Esophagus squamous epithelium (tissue), 5 donors: ENCODE measurements at places on chromosomes 2 and 18.

DNA sequence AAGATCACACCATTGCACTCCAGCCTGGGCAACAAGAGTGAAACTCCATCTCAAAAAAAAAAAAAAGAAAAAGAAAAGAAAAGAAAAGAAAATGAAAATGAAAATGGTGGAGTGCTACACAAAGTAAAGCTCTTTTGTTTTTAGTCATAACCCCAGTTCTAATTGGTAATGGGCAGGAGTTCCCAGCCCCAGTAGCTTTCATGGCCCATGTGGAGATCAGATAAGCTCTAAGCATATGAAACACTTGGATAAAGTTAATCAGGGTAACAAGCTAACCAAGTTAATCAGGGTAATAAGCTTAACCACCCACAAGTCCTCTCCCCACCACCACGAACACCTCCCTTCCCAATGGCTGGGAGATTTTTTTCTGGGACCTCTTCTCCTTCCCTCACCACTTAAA is 240.8 kb downstream of the BCL11A start:
- H3K36me3 ChIP-seq, result no peaks in the 10 kb centered on the region
- H3K4me3 ChIP-seq, result no peak overlapping the region
- H3K4me1 ChIP-seq, result no peaks in the 10 kb centered on the region
- no peaks in the 10 kb centered on the region for H3K27me3 ChIP-seq

DNA sequence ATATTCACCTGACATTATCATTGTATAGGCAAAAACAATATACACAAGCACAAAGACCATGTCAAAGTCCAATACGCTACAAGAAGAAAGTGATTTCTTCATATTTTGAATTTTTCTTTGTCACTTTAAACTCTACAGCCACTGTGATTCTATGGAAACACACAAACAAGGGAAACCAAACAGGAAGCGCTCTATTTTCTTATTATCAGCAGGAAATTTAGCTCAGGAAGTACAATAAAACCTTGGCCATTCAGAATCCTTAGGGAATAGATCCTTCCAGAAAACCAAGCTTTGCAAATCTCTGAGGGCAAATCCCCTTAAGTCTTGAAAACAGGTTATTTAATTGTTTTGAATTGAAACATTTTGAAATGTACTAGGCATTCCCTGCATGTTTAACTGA is 336.2 kb downstream of the EPHA4 start:
- no peak for DNase-seq
- no peaks in the 10 kb centered on the region for H3K4me1 ChIP-seq
- H3K36me3 ChIP-seq, result no peaks in the 10 kb centered on the region
- H3K4me3 ChIP-seq, result no peak overlapping the region
- H3K27me3 ChIP-seq, result no peaks in the 10 kb centered on the region
- peak overlapping the region; percentile 23 for H3K27ac ChIP-seq

DNA sequence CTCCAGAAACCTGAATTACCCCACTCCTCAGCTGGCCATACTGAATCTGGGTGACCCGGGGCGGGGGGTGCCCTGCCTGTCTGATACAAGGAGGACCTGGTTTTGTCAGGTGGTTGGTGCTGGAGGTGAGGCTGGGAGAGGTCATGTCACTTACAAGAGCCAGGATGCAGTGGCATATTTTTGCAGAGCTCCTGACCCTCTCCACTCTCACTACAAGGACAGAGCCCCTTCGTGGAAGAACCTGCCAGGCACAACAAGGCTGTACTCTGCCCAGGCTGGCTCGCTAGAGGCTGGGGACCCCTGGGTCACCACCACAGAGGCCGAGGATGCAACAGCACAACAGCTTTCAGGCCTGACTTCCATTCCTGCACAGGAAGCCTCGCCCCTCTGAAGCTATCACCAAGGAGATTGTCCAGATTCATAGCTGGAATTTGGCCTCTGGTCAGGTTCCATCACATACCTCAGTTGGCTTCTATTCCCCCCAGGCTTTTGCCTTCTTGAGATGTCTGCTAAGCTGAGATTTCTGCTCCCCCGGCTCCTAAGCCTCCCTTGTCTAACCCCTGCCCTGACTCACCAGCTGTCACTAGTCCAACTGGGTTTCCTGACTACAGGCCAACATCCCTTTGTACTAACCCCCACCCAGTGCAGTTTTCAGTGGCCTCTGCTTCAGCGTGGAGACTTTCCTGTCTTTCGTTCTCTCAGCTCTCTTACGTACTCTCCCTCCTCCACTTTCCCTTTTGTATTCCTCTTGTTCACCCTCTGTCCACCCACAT is 132.5 kb upstream of the EPAS1 start:
- H3K27me3 ChIP-seq, result no peaks in the 10 kb centered on the region
- DNase-seq, result no peak
- H3K4me1 ChIP-seq, result peaks cover 12% of the 10 kb centered on the region
- peak overlapping the region; percentile 78 for H3K27ac ChIP-seq
- H3K36me3 ChIP-seq, result peaks cover 16% of the 10 kb centered on the region
- no peak overlapping the region for H3K4me3 ChIP-seq

DNA sequence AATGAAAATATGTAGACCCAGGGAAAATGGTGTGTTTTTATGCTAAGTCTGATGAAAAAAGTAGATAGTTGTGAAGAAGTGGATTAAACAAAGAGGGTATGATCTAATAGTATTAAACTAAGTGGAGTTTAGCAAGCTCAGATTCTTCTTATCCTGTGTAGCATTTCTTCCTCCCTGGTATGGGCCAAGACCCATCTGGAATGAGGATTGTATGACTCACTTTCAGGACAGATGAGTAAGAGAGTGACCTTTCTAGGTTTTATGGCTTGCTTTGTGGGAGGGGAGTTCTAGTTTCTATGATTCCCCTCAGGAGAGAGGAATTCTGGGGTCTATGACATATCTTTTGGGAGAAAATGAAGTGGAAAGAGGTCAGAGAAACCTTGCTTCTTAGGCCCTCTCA is 550.1 kb downstream of the SPAG16 start:
- H3K4me3 ChIP-seq, result no peak overlapping the region
- no peak for DNase-seq
- no peak overlapping the region for H3K27ac ChIP-seq
- no peaks in the 10 kb centered on the region for H3K36me3 ChIP-seq

DNA sequence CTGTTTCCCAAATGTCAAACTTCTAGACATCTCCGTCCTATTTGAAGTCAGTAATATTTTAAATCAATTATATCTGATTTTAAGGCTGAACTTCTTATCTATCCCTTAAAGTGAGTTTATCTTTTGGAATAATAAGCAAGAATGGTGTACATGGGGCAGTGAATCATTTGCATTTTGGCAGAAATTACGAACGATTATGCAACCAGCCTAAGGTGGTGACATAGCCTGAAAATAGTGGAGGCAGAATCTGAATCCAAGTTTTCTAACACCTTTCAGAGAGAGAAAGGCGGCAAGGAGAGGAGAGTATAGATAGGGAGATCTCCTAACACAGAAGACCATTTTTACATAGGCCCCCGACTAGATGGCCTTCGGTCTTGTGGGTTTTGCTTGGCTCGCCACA is 10.7 kb downstream of the ZBTB14 start:
- H3K36me3 ChIP-seq, result peaks cover 2% of the 10 kb centered on the region
- no peaks in the 10 kb centered on the region for H3K27me3 ChIP-seq
- H3K27ac ChIP-seq, result no peak overlapping the region

DNA sequence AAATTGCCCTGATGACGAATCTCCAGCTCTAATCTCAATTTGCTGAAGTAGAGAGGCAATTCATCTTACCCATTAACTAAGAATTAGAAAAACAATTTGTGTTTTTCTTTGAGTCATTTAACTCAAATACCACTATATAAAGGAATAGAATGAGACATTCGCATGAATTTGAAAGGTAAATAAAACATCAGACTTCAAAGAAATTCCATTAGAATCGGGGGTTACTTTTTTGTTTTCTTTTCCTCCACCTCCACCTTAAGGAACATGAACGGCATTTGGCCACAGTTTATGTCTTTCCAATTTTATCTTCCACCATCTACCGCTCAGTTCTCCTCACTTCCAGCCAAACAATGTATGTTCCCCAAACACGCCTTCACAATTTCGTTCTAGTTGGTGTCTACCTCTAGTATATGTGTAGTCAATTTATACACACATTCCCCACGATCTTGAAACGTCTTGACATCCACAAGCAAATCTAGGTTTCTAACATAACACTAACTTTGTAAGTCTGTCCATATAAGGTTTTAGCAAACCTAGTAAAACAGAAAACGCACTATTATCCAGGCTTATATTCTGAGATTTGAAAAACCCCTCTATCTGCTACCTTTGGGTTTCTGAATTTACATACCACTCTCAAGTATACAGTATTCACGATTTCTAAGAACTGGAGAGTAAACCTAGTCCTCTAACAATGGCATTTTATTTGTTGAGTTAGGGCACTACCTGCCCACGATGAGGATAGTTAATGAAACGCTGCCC is 1.2 kb upstream of the SMCHD1 start:
- H3K27me3 ChIP-seq, result no peaks in the 10 kb centered on the region
- H3K36me3 ChIP-seq, result no peaks in the 10 kb centered on the region
- peak overlapping the region; percentile 98 for H3K27ac ChIP-seq
- H3K4me3 ChIP-seq, result peak overlapping the region; percentile 96

DNA sequence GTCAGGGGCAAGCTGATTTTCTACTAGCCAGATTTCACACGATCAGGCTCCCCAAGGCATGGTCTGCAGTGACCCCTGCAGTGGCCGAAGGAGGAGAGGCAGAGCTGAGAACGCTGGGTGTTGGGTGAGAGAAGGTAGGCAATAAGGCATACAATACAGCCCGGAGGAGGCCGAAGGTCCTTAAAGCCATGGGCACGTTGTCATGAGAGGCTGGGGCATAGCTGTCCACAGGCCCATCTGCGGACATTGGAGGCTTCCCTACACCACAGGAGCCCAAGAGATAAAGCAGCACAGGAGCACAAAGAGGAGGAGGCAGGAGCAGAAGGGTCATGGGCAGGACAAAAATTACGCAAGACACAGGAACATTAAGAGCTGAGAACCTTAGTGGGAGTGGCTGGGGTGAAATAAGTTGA is 16.7 kb upstream of the BZW1 start:
- H3K27ac ChIP-seq, result no peak overlapping the region
- DNase-seq, result no peak
- no peaks in the 10 kb centered on the region for H3K36me3 ChIP-seq
- no peaks in the 10 kb centered on the region for H3K4me1 ChIP-seq

DNA sequence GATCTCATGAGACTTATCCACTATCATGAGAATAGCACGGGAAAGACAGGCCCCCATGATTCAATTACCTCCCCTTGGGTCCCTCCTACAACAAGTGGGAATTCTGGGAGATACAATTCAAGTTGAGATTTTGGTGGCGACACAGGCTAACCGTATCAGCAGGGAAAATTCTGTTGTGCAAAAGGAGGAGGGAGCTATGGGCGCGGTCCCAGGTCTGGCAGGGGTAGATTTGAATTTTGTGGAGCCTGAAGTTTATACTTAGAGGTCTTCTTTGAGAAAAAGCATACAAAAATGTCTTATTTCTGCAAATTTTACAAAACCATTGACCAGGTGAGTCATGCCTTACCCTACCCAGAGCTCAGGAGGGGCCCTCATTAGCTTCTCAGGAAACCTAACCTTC is 36.6 kb downstream of the SLC4A3 start:
- peaks cover 7% of the 10 kb centered on the region for H3K4me1 ChIP-seq
- no peak overlapping the region for H3K27ac ChIP-seq
- H3K4me3 ChIP-seq, result no peak overlapping the region
- no peak for DNase-seq
- no peaks in the 10 kb centered on the region for H3K36me3 ChIP-seq

- no peak for DNase-seq
- H3K36me3 ChIP-seq, result no peaks in the 10 kb centered on the region
- H3K4me1 ChIP-seq, result no peaks in the 10 kb centered on the region
- no peaks in the 10 kb centered on the region for H3K27me3 ChIP-seq
Observed at GRCh38 chr18:63676526-63677323, 15.0 kb upstream of the SERPINB3 start.

DNA sequence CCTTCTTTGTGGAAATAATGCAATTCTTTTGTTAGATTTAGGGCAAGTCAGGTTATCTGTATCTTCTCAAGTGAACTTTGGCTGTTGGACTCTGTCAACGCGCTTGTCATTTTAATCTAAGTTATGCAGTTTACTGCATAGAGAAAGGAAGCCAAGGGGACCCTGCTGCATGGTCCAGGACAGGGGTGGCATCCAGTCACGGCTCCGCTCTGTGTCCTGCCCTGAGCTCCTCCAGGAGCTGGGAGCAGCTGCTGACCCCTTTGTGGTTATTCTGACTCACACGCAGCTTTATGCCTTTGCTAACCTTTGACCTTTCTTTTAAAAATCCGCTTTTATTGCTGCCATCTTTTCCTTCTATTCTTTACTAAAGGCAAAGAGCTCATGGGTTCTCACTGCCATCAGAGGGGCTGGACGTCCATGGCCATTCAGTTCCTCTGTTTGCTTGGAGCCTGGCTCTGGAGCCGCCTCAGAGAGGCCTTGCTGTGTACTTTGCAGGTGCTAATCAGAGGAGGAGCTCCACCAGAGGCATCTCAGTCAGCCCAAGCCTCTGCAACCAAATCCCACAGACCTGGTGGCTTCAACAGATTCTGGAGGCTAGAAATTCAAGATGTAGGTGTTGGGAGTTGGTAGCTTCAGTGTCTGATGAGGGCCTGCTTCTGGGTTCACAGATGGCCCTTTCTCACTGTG is 39.3 kb downstream of the SNTG2 start:
- no peaks in the 10 kb centered on the region for H3K27me3 ChIP-seq
- H3K4me3 ChIP-seq, result no peak overlapping the region
- H3K36me3 ChIP-seq, result no peaks in the 10 kb centered on the region
- H3K27ac ChIP-seq, result no peak overlapping the region
- no peak for DNase-seq
- H3K4me1 ChIP-seq, result no peaks in the 10 kb centered on the region

DNA sequence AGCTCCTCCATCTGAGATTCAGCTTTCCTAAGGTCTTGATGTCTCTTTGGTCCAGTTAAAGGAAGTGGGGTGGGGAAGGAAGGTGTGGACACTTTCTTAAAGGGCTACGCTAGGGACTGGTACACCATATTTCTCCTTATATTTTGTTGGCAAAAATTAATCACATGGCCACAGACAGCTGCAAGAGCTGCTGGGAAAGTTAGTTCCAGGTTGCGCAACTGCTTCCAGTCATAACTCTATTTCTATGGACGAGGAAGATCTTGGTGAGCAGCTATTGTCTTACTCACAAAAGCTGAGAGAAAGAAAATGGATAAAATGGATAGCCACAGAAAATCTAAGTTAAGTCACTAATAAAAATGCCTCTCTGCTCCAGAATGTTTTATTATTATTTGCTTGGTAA is 60.7 kb upstream of the PPM1B start:
- H3K27me3 ChIP-seq, result no peaks in the 10 kb centered on the region
- DNase-seq, result no peak
- no peaks in the 10 kb centered on the region for H3K36me3 ChIP-seq
- H3K27ac ChIP-seq, result no peak overlapping the region
- H3K4me3 ChIP-seq, result no peak overlapping the region
- no peaks in the 10 kb centered on the region for H3K4me1 ChIP-seq

- no peaks in the 10 kb centered on the region for H3K36me3 ChIP-seq
- H3K27ac ChIP-seq, result peak overlapping the region; percentile 21
- DNase-seq, result no peak
- H3K4me1 ChIP-seq, result no peaks in the 10 kb centered on the region
- H3K4me3 ChIP-seq, result no peak overlapping the region
- H3K27me3 ChIP-seq, result no peaks in the 10 kb centered on the region
Observed at GRCh38 chr2:1170711-1171110, 220.1 kb downstream of the SNTG2 start.

- H3K36me3 ChIP-seq, result no peaks in the 10 kb centered on the region
- peaks cover 40% of the 10 kb centered on the region for H3K4me1 ChIP-seq
- H3K4me3 ChIP-seq, result no peak overlapping the region
Observed at GRCh38 chr2:219057709-219058540, 2.8 kb downstream of the IHH start.
